ENCODE measurements at places on chromosomes 1 and 21.

DNA sequence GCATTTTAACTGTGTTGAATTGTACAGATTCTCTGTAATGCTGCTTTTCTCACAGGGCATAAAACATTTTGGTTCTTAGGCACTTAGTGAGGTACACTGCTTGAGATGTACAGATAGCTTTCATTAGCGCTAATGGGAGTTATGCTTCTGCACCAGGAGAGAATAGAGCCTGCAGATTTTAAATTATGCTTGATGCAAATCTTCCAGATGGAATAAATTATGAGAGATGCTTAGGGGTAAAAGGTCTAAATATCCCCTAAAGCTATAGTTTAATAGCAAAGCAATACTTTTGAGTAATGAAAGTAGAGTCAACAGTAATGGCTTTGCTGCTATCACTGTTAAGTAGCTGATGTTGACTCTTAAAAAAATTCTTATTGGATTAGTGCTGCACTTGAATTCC is 248.9 kb downstream of the S1PR1 start:
- DNase-seq: no peak

- DNase-seq: no peak
These were observed 38.2 kb upstream of the PARP1 start for GRCh38 chr1:226446094-226446493.

GRCh38 chr1:154351363-154352068 is 26.2 kb downstream of the ATP8B2 start:
- DNase-seq: no peak

- no peak for DNase-seq
These were observed 190.6 kb upstream of the NFIA start for GRCh38 chr1:60891765-60892164.

GRCh38 chr1:21341022-21341421 is 50.8 kb upstream of the ECE1 start:
- DNase-seq: peak; percentile 25

DNA sequence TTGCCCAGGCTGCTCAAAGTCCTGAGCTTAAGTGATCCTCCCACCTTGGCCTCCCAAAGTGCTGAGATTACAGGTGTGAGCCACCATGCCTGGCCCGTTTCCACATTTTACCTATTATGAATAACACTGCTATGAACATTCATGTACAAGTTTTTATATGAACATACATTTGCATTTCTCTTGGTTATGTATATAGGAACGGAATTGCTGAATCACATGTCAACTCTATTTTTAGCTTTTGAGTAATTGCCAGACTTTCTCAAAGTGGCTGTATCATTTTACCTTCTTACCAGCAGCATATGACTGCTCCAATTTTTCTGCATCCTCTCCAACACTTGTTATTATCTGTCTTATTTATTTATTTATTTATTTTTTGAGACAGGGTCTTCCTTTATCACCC is 2.7 kb downstream of the SPATA21 start:
- no peak for DNase-seq

DNA sequence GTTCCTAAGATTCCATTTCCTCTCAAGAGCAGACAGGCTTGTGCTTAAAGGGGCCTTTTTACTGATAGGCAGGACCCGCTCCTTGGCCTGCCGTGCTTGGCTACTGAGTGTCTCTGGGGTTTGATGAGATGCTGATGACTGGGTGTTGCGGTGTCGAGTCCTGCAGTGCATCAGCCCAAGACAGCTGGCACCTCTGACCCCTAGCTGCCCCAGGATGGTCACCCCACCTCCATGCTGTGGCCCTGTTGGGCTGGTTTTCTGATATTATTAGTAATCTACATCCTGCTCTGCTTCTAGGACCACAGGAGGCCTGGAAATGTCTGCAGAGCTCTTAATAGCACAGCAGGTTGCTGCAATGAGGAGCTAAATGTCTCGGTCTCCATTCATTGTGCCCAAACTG is 28.7 kb downstream of the LRRC71 start:
- no peak for DNase-seq

GRCh38 chr1:4684136-4684535 is 29.7 kb downstream of the AJAP1 start:
- no peak for DNase-seq

DNA sequence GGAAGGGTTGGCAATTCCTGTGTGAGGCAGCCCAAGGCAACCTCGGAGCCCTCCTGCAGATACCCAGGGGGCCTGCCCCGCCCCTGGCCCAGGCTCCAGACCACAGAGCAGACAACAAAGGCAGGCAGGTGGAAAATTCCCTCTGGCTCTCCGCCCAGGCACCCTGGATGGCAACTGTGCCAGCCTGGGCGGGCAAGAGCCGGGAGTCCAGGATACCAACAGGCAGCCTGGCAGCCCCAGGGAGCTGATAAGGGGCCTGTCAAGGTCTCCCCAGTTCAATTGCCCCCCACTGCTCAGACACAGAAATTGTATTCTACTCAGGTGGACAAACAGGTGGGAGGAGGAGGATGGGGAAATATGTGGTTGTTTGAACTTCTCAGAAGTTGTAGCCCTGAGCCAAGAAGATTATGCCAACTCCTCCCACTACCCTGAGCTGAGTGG is 15.4 kb upstream of the GPR37L1 start:
- no peak for DNase-seq

- DNase-seq: no peak
These were observed 28.2 kb downstream of the UBE2G2 start for GRCh38 chr21:44773291-44773932.

GRCh38 chr1:171142416-171143385 is 42.4 kb upstream of the FMO2 start:
- DNase-seq: no peak

GRCh38 chr1:154492115-154492514 is 9.9 kb upstream of the TDRD10 start:
- no peak for DNase-seq

DNA sequence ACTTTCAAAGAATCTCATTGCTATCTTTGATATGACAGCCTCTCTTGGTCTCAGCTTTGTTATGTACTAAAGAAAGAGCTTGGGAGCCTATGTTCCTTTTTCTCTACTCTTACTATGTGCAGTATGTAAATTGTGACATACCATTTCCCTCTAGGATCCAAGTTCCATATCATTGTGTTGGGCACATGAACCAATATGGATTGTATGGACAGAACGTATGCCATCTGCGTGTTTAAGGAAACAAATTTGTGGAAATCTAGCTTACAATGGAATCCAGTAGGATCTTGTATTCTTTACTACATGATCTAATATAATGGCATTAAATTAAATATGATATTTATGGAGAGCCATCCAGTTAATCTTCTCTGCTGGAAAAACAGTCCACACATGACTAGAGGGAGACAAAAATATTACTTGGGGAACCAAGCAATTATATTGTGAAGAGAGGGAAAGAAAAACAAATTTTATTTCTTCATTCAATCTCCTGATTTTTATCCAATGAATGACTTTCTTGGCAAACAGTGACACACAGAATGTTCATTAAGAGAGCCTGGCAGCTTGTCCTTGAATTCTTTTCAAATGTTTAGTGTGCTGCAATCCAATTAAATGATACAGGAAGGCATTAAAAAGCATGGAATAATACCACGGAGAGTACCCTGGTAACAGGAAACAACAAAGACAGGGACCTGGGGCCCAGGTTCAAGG is 106.5 kb upstream of the DAB1 start:
- DNase-seq: no peak

DNA sequence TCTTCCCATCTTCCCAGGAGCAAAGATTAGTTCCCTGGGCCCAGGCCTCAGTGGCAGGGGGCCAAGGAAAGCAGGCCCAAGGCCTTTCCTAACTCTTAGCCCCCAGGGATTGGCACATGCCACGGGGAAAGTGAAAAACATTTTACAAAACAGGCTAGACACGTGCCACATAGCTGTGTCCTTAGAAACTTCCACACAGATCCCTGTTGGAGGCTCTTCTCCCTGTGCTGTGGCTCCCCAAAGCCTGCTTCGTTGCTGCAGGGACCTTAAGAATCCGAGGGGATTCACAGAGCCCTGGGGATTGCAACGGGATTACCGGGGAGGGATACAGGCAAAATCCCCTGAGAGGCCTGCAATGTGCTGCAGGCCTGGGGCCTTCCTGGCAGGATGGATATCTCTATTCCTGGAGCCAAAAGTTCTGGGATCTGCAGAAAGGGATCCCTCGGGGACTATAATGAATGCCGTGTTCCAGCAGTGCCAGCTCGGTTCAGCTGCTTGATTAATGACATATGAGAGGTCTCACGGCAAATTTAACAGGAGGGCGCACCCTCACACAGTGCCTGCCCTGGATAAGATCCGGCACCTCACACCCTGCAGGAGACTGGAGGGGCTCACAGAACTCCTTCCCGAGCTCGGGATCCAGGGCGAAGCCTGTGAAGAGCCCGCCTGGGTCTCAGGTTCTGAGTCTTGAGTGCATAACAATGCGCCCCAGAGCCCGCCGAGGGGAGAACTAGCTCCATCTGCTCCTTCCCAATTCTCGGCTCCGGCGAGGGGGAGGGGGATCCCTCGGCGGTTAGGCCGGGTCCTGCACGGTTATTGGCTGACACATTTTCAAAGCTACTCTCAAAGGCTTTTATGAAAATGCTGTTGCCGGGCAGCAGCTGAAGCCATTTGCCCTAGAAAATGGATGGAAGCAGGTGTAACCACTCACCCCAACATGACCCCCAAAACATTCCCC is 15.3 kb upstream of the RGS8 start:
- DNase-seq: no peak

DNA sequence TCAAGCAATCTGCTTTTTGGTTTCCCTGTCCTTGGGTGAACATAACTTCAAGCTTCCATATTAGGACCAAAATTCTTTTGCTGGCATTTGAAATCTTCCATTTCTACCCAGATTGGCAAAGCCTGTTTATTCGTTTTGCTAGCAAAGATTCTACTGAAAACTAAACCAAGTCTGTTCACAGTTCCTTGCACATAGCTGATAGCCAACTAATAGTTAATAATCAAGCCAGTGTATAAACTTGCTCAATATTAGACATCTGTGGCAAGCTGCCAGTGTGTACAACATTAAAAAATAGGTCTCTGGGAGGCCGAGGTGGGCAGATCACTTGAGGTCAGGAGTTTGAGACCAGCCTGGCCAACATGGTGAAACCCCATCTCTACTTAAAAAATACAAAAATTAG is 6.3 kb downstream of the APP start:
- DNase-seq: no peak

- no peak for DNase-seq
These were observed 86.6 kb downstream of the CSMD2 start for GRCh38 chr1:34078383-34078782.

DNA sequence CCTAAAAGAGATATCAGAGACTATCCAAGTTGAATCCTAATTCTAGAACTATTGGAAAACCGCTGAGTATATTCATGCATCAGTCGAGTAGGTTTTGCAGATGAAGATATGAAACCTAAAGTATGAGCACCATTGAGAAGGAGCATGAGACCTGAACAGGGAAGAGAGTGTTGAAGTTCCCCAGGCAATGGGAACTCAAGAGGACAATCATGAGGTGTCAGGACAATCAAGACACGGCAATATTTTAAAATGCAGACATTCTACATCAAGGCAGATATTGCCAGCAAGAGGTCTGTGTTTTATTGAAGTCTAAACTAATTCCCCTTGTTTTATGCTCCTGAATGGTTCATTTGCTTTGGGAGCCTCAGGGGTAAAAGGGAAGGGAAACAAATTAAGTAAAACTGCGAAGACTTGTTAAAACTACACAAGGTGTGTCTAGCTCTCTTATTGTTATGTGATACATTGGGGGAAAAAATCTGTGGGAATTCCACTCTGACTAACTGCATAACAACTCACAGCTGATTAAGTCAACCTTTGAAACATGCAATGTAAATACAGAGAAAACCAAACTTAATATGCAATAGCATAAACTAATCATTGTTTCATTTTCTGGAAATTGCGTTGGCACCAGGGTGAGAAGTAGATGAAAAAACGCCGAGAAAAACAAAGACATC is 347.9 kb upstream of the ADGRL2 start:
- DNase-seq: no peak

- no peak for DNase-seq
These were observed 22.8 kb upstream of the GPX7 start for GRCh38 chr1:52579415-52579814.

DNA sequence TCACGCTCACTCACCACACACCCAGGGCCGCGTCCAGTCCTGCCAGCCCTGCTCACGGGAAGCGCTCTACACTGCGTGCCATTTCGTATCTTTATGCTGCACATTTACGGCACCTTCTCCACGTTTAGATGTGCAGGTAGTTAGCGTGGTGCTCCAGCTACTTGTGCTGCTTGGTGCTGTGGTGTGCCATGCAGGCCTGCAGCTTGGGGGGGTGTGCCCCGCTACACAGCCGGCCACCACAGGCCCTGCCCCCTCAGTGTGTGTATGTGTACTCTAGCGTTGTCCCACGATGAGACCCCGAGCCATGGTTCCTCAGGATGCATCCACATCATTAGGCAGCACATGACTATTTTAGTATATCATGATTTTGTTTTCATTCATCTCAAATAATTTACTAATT is 38.3 kb downstream of the SNAP47 start:
- DNase-seq: no peak

GRCh38 chr1:66562561-66562960 is 28.6 kb downstream of the SGIP1 start:
- no peak for DNase-seq

DNA sequence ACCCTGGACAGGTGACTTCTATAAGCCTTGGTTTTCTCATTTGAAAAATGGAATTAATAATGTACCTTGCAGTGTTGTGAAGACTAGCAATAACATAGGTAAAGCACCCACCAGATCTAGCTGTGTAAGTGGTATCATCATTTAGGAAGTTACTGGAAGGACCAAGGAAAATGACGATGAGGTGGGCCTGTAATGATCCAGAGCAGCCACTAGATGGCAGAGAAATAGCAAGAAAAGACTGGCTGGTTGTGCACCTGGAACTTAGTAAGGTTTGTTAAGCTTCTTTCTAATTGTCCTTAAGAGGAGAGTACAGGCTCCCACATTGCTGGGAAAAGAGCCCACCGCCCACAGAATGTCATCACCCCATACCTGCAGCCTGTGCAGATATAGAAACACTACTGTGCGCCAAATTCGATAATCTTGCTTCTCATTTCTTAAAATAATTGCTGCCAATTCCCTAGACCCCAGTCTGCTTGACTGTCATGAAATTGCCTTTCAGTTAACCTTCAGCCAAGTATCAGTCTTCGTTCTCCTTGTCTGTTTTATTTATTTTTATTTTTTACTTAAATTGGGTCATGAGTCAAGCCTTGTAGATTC is 37.2 kb downstream of the WNT4 start:
- no peak for DNase-seq

DNA sequence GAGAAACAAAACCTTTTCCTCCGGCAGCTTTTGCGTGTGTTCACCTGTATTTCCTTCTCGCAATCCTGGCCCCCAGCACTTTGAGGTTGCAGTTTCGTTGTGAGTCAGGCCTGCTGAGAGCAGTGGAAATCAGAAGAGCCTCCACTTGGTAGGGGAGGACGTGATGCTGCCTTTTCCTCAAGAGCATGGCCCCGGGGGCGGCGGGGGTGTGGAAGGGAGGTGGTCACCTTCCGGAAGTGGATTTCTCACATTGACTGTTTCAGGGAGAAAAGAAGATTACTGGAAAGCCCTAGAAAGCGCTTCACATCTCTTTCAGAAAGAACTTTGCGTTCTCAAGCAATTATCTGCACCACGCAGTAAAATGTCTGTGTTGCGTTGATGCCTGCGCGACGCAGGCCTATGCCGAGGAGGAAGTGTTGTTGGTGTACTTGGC is 12.2 kb upstream of the IL10 start:
- no peak for DNase-seq

- DNase-seq: no peak
These were observed 74.4 kb downstream of the CD58 start for GRCh38 chr1:116496380-116496779.

GRCh38 chr1:235971020-235971419 is 93.9 kb downstream of the NID1 start:
- DNase-seq: no peak

Measured in NCI-H1930 (cell line).